Activated naive CD8-positive, alpha-beta T cell treated with anti-CD3 and anti-CD28 coated beads, Interleukin-2, amount 10 ng/mL, durations not matched to agents 7 days and 5 days (primary cell): ENCODE measurements at places on chromosomes 12 and 14.

DNA sequence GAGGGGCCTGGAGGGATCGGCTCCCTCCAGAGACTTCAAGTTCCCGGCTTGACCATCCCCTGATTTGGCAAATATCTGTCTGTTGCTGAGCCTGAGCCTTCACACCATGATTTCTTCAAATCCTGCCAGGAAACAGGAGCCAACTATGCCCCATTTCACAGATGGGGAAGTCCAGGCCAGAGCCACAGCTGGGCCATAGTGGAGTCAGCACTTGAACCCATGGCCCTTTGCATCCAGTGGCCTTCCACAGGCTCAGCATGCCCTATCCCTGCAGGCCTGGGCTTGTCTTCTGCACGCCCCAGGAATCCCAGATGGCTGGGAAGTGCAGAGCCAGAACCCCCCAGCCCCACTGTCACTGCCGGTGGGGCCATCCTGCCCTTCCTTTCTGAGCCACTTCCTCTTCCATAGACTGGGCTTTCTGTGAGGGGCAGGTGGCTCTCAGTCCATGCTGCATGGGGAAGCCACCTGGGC lies 44.9 kb downstream of the CYP46A1 start:
- DNase-seq: peak; percentile 17

DNA sequence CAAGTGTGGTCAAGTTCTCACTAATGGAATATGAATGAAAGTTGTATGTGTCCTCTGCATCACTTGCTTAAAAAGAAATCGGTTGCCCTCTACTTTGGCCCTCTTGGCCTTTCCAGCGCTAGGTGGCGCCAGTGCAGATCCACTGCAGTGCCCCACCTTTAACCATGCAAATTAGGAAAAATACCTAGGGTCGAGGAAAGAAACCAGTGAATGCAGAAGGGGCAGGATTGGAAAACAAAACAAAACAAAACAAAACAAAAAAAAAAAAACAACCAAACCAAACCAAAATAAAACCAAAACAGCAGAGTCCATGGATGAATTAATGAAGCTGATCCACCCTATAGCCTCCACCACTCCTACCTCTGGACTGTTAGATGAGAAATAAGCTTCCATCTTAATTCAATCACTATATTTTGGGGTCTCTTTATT lies 12.9 kb upstream of the NEMF start:
- DNase-seq: peak; percentile 86

DNA sequence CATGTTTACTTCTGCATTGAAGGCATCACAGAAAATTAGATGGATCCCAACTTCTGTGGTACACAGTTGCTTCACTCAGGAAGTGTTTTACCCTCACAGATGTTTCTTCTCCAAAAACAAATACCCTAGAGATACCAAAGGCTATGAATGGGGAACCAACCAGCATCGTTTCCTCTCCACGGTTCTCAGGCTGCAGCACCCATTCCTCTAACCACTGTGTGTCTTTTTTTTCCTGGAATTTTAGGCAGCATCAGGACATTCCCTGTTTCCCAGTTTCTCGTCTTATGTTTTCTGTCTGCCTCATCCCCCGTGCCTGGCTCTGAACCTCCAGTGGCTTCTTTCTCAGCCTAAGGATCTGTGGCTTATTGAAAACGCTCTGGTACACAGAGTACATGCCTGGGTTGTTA lies 72.0 kb upstream of the TBX5 start:
- no peak for DNase-seq

DNA sequence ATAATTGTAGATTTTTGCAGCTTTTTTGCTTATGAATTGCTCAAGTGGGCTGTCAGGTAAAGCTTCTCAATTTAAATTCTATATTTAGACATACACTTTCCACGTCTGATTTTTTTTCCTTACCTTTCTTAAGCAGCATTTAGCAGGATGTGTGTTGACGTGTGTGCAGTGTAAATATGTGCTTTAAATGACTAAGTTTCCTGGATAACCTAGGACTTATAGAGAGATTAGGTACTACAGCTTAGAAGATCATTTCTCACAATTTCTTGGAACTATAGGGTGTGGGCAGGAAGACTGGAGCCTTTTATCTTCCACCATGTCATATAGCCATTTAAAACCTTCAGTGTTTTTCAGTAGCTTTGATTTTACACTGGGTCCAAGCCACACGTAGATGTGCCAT lies 263.5 kb downstream of the NOVA1 start:
- no peak for DNase-seq

DNA sequence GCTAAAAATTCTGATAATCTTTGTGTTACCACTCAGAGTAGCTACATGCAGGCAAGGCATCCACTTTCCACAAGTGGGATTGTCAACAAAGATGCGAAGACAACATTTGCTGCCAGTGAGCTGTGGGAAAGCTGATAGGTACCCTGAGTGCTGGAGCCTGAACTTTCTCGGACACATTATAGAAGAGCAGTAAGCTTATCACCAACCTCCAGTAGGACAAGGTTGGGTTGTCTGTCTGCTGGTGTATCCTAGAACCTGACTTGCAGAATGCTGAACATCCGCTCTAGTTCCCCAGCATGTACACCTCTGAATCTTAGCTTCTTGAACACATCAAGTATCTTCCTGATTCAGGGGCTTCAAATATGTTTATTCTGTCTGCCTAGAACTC lies 103.8 kb upstream of the PPM1H start:
- no peak for DNase-seq
